ENCODE measurements at places on chromosomes 13 and 19.

DNA sequence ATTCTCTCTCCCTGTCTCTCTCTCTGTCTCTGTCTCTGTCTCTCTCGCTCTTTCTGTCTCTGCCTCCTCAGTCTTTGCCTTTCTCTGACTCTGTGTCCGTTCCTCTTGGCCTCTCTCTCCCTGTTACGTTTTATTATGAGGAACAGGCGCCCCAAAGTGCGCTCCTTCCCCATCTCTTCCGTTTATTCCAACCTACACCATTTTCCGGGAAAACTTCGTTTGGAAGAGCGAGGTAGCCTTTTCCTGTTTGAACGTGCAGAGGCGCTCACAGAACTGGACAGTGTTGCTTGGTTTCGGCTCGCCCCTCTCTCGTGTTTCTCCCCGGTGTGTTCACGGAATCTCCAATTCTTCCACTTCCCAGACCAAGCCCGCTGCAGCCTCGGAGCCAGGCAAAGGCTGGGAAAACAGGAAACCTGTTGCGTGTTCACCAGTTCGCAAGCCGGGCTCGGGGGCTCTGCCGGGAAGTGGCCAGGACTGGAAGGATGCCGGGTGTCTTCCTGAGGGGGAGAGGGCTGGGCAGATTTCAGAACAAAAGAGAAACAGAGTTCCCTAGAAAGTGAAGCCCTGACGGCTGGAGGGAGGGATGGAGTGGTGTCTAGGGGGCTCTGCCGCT, 605 bp downstream of the TMEM255B start:
- peak; percentile 48 for DNase-seq

DNA sequence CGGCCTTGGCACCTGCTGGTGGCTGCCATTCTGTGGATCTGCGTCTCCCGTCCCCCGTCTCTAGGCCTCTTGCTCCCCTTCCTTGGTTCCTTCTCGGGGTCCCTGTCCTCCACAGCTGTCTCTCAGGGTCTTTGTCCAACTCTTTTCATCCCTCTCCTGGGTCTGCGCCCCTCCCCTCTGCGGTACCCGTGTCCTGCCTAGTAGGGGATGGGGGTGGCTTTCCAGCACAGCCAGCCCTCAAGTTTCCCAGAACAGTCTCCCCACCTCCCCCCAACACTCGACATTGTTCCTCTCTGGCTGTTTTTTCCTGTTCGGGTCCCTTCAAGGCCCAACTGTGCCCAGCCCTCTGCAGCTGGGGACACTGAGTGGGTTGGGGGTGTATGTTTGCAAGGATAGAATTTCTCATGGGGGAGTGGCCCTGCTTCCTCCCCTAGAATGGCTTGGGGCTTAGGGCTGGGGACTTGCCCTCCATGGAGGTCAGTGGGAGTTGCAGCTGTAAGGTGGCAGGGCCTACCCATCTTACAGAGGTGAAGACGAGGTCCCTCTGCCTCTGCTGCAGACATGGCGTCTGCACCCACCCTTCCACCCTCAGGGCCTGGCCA, 762 bp upstream of the ADM5 start:
- DNase-seq = no peak

- no peak for DNase-seq
Measured at GRCh38 chr13:37014609-37015008, 14.0 kb downstream of the EXOSC8 start.

DNA sequence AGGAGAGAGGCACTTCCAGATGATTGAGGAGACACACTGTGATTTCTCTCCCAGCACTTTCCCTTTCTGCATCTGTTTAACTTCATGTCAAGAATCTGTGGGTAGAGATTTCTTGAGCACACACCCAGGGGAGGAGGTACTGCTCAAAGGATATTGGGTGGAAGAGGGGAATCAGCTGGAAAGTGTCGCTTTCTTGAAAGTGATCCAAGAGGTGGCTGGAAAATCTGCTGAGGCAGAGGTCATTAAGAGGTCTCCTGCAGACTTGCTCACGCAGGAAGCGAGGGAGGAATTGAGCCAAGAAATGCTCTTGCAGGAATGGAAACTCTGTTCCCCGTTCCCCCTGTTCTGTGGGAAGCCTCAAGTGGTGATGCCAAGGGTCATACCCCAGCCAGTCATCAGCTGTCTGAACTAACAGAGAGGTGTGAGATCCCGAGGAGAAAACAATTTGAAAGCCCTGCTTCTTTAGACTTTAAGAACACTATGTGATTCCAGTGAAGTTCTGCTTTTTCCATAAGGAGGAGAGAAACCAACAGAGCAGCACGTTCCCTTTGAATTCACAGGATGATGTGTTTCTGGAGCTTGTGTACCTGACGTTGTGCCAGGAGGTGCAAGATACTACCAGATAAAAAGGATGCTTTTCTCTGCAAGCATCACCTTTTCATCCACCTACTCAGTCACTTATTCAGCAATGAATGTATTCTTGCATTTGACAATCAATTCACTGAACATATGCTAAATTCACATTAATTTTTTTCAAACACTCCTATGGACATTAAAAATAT, 163.4 kb upstream of the GPR12 start:
- no peak for DNase-seq

DNA sequence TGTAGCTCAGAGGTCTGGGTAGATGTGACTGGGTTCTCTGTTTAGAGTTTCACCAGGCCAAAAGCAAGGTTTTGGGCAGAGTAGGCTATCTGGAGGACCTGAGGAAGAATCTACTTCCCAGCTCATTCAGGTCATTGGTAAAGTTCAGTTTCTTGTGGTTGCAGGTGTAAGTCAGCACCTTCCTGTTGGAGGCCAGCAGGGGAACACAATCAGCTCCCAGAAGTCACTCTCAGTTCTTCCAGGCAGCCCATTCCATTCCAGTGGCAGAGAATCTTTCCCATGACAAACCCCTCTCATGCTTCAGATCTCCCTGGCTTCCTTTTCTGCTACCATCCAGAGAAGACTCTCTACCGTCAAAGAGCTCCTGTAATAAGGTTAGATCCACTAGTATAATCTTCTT, 176.2 kb upstream of the UFM1 start:
- no peak for DNase-seq

- DNase-seq = no peak
Measured at GRCh38 chr19:39475748-39476147, 4.9 kb upstream of the TIMM50 start.

DNA sequence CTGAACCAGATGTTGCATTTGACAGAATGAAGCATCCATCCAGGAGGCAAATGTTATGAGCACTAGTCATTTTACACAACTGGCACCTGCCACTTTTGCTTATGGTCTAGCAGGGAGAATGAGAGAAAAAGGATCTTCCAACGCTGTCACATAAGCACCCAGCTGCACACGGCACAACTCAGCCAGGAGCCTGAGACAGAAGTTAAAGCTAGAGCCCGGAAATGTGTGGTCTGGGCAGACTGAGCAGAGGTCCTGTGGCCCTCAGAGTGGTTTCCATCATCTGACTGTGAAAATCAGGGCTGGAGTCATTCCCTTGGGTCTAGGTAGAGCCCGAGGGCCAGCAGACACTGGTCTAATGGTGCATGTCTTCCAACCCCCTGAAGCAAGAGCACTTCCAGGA, 78.4 kb upstream of the XPO4 start:
- no peak for DNase-seq

DNA sequence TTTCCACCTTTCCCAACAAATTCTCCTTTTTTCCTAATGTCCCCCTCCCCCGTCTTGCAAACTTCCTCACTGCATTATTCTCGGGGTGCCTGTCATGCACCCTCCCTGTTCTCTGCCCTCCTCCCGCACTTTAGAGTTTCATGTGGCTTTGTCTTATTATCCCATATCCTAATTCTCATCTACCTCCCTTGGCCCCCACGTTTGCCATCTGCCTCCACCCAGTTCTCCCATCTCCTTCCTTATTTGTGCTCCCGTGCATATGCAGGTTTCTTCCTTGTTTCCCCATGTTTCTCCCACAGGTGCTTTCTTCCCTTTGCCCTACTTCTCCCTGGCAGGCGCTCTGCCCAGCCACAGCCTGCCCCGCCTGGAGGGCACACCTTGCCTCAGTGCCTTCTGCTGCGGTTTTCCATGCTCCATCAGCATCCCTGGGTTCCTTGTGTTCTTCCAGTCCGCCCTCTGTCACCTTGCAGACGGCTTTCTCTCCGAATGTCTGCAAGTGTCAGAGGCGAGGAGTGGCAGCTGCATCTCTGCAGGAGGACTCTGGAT, 1.5 kb downstream of the SPATA13 start:
- DNase-seq = no peak

DNA sequence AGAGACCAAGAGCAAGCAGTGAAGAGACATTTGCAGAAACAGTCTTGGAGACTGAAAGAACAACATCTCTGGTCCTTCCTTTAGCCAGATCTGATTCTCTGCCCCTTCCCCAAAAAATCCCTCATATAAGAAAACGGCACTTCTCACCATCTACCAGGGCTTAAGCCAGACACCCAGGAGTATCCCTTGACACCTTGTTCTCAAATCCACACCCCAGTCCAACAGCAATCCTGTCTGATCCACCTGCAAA, 1.7 kb upstream of the PLEKHG2 start:
- DNase-seq = no peak

DNA sequence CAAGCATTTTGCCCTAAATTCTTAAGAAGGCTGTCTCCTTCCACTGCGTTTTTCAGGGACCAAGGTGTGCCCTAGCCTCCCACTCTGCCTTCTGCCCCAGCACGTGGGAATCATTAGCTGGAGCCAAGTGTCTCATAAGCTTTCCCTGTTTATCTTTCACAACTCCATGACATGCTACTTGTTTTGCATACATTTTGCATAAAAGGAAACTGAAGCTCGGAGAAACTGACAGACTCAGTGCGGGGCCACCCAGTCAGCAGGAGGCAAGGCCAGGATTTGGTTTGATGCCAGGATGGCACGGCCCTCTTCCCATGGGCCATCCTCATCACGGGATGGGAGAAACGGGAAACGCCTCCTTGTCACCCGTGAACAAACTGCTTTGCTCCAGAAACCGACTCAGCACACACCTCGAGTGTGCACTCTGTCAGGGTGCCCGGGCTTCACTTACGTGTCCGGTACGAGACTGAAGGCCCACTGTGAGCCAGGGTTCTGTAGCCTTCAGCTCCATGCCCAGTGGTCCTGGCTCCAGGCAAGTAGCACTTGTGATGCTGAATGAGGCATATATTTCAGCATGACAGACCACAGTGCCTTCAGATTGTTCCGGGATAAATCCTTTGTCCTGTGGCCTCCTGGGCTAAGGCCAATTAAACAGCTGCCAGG, 9.6 kb downstream of the CEBPA start:
- peak; percentile 38 for DNase-seq

GRCh38 chr13:71613066-71613745, 253.8 kb downstream of the DACH1 start:
- DNase-seq = no peak

- DNase-seq = no peak
Measured at GRCh38 chr13:80082396-80083080, 258.4 kb downstream of the SPRY2 start.

GRCh38 chr13:69324090-69324886, 783.3 kb upstream of the ATXN8OS start:
- DNase-seq = peak; percentile 84

GRCh38 chr13:59766236-59766635, 397.5 kb downstream of the DIAPH3 start:
- DNase-seq = no peak

DNA sequence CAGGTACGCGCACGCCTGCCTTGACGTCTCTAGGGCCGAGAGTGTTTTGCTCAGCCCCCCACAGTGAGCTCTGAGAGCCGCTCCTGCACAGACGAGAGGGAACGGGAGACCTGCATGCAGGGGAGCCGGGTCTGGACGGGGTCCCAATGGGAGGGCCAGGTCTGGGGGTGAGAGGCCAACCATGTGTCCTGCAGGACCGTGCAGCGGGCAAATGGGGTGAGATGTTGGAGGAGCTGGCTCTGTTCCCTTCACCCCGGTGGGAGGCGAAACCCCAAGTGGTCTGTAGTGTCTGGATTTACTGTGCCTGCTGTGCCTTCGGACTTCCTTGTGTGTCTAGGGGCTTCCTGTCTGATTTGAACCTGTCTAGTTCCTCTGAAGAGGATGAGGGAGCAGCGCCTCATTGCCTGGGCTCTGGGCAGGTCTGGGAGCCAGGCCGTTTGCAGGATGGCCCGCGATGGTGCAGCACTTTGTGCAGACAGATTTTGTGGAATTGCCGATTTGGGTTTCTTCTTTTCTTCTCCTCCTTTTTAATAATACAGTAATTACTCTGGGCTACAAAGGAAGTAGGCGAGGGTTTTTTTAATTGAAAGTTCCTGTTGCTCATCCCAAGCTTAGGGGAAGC, 2.1 kb downstream of the CSNK1G2 start:
- DNase-seq = no peak

GRCh38 chr13:114122591-114123211, 9.7 kb downstream of the RASA3 start:
- DNase-seq = no peak

GRCh38 chr19:7395360-7396066, 46.8 kb downstream of the ARHGEF18 start:
- DNase-seq = no peak

DNA sequence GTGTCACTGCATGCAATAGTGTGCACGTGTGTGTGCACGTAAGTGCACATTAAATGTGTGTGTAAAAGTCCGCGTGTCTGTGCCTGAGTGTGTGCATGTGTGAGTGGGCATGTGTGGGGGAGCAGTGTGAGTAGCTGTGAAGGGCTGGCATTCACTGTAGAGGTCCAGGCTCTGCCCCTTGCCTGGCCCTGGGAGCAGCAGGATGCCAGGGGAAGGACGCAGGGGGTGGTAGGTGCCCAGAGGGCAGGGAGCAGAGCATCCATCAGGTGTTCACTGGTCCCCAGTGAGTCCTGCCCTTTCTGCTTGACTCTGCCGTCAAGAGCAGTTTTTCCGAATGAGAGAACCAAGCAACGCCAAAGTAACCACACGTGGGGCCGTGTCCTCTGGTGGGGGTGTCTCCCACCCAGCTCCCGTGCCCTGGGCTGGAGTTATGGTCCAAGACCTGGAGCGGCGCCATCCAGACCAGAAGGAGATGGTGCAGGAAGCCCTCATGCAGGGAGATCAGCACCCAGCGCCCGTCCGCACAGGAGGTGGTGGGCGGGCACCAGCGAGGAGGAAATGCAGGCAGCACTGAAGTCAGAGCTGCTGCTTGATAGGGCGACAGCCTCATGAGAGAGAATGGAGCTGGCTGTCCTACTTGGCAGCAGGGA, 68.5 kb downstream of the TEX29 start:
- no peak for DNase-seq

DNA sequence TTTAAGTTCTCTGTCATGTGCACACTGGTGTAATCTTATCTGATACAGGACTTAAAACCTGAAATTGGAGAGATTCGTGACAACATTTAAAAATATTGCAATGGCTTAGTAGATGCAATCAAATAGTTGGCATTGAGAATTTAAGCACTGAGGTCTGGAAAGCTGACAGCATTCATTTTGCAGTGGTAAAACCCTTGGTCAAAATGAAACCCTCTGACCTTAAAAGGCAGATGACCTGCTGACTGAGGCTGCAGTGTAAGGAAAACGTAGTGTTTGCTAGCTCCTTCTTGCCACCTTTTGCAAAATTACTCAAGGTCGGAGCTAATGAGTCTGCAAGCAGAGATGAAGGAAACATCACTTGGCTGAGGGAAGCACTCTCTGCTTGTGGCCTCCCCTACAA, 150.6 kb downstream of the KCTD12 start:
- no peak for DNase-seq

All from NCI-H1092 treated with DMSO at 0.1 percent for 48 hours (cell line).